NCI-H1092 treated with DMSO at 0.1 percent for 48 hours (cell line): ENCODE measurements at places on chromosomes 16 and 17.

GRCh38 chr16:66899310-66899944 lies 19.1 kb downstream of the PDP2 start:
- peak; percentile 40 for DNase-seq

DNA sequence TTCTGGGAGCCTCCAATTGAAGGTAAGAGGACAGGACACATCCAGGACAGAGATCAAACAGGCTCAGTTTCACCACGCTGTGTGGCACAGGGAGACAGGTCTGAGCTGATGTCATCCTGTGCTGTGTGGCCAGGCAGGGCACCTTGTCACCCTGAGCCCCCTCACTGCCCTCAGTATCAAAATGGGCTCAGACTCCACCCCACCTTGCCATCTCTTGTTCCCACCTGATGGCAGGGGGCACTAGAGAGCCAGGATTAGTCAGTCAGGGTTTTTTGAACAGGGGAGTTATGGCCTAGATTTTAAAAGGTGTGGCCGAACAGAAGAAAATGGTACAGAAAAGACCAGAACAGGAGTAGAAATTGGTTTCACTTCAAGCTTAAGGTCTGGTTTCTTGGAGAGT lies 2.6 kb downstream of the KAT2A start:
- DNase-seq = peak; percentile 4

- DNase-seq = no peak
Measured at GRCh38 chr16:66131156-66131807, 235.2 kb upstream of the CDH5 start.

GRCh38 chr16:23768581-23768980 lies 13.8 kb downstream of the CHP2 start:
- DNase-seq = no peak

DNA sequence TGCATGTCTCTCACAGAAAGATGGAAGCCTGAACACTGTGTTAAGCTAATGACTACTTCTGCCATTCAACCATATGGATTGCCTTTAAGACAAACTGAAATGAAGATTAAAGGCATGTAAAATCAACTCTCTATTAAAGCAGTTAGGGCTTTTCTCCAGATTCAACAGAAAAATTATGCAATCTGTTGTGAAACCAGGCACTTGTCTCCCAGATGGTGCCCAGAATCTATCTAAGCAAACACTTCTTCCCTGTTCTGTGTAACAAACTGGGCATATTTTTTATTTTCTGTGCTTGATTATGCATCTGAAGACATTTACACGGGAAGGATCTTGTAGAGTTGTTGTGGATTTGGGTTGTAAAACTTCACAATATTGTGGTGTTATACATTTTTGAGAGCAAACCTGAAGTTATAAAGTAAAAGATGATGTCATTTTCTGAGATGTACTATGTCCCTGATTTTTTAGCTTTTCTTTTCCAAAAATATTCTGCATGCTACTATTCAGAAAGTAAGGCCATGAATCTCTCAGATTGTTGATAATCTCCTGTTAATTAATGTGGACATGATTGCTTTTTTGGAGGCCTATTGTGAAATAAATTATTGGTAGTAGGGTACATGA lies 1550.3 kb downstream of the CDH8 start:
- no peak for DNase-seq

DNA sequence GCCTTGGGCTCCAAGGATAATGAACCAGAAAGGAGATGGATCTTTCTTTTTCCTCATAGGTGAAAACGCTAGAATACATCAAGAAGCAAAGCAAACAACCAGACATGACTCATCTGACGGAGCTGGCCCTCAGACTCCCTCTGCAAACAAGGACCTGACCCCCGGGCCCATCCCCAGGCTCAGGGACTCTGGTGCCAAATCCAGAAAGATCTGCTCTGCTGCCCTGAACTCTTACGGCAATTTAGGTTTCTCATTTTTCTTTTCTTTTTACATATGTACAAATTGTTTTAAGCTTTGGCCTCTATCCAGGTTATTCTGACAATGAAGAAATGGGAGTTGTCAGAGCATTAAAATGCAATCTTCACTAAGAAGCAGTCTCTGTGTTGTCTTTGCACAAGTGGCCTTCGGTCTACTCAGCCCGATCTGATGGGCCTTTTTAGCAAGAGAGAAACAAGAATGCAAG lies 17.7 kb downstream of the KNOP1 start:
- peak; percentile 35 for DNase-seq

- no peak for DNase-seq
Measured at GRCh38 chr16:17026600-17027242, 444.0 kb downstream of the XYLT1 start.

DNA sequence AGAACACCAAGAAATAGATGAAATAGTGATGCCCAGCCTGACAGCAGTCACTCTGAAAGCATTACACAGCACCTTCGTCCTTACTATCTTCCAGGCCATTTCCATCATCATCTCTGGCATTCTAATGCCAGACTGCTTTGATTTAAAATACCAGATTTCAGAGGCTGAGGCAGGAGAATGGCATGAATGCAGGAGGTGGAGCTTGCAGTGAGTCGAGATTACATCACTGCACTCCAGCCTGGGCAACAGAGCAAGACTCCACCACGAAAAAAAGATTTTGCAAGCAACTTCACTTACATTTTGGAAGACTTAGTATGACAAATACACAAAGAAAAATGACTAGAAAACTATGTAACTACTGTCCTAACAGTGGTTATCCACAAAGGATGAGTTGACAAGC lies 244.0 kb downstream of the CPPED1 start:
- no peak for DNase-seq

DNA sequence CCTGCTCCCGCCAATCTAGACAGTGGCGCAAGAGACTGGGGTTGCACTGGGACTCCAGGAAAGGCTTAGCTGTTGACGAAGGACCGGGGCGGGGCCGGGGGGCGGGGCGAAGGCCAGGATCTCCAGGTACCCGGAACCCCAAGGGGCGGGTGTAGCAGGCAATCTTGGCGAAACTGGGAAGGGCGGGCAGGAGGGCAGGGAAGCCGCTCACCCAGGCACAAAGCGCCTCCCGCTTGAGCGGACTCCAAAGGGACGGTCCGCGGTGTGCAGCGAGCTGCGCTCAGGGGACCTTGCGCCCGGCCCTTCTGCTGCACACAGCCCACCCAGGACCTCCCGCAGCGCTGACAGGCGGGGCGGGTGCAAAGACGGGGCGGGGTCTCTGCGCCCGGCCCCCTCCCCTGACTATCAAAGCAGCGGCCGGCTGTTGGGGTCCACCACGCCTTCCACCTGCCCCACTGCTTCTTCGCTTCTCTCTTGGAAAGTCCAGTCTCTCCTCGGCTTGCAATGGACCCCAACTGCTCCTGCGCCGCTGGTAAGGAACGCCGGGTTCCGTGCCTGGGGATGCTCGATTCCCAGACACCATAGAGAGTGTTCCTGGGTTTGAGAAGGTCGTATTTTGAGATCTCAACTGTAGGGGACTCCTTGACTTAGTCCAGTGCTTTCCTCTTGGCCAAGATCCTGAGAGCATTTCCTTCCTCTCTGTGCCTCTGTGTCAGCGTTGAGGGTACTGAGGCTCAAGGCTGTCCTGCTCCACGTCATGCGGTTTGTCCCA lies at the start of gene MT1F:
Gene MT1F (plus strand): TSS at position 405 of the 772 bp plus-strand sequence. CDS start 100 bp downstream, at position 505.
- DNase-seq = peak; percentile 3

GRCh38 chr17:82112914-82113311 lies 14.9 kb upstream of the FASN start:
- no peak for DNase-seq

- DNase-seq = no peak
Measured at GRCh38 chr16:75794426-75794825, 68.1 kb upstream of the CPHXL start.

DNA sequence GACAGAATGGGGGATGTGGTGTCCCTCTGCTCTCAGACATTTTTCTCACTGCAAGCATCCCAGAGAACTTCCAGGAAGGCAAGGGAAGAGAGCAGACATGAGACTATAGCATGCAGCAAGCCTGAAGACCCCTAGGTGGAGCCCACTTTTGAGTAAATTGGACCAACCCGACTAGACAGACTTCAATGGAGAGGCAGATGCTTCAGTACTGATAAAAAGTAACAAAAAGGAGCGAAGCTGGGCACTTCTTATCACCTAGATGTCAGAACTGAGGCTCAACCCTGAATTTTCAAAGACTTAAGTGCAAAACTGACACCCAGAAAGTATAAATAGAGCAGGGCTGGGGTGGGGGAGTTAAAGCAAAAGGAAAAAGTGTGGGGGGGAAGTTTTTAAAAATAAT lies 130.8 kb downstream of the PMP22 start:
- no peak for DNase-seq

DNA sequence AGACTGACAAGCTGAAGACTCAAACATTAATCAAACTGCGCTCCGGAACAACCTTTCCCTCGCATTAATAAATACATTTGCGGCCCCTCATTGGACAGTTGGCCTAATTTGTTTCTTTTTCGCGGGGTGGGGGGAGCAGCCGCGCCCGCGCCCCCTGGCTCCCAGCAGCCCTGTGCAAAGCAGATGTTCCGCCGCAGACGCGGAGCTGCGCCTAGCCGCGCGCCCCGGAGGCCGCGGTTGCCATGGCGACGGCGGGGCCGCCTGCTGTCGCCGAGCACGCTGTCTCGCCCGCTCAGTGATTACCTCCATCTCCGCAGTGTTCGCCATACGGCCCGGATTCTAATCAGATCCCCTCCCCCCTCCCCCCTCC lies 25.5 kb downstream of the COPZ2 start:
- DNase-seq = peak; percentile 91

DNA sequence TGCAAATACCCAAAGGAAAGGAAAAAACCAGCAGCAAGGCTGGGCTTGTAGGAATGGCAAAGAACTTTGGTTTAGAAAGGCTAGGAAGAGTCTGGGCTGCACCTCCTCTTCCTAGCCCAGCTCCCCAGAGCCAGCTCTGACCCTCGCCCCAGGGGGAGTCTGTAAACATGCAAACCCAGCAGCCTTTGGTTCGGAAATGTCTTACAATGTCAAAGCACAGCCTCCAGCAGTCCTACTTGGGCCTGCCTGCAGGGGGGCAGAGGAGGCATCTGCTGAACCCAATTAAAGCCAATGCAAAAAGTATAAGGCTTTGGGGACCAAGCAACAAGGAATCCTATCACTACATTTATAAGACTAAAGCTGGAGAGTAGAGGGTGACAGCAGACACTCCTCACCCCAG lies 5.0 kb upstream of the FTSJ3 start:
- DNase-seq = no peak

- DNase-seq = no peak
Measured at GRCh38 chr16:22357635-22357971, 16.8 kb downstream of the CDR2 start.

GRCh38 chr17:59746849-59747445 lies 39.5 kb downstream of the VMP1 start:
- DNase-seq = peak; percentile 10

- no peak for DNase-seq
Measured at GRCh38 chr16:143456-143855, 5.0 kb upstream of the NPRL3 start.

- no peak for DNase-seq
Measured at GRCh38 chr17:21029036-21029435, 13.8 kb downstream of the USP22 start.

GRCh38 chr17:15287538-15288267 lies 22.6 kb upstream of the PMP22 start:
- no peak for DNase-seq

- no peak for DNase-seq
Measured at GRCh38 chr17:14427900-14428647, 127.2 kb downstream of the HS3ST3B1 start.

DNA sequence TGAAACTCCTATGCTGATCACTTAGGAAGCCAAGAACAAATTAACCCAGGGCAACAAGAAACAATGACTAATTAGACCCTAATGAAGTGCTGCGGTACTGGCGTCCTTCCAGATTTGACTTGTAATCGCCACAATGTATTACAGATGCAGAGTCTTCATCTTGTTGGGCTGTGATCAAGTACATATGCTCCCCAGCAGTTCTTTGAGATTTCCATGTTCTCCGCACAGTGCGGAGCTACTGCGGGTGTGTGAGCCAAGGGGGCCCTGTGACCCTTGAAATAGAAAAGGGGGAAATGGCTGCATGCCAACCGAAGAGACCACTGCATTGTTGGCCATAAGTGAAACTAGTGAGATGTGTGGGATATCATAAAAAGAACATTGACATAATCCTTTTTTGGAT lies 469.9 kb downstream of the MAF start:
- DNase-seq = no peak

- no peak for DNase-seq
Measured at GRCh38 chr17:9537177-9537776, 38.3 kb downstream of the STX8 start.

DNA sequence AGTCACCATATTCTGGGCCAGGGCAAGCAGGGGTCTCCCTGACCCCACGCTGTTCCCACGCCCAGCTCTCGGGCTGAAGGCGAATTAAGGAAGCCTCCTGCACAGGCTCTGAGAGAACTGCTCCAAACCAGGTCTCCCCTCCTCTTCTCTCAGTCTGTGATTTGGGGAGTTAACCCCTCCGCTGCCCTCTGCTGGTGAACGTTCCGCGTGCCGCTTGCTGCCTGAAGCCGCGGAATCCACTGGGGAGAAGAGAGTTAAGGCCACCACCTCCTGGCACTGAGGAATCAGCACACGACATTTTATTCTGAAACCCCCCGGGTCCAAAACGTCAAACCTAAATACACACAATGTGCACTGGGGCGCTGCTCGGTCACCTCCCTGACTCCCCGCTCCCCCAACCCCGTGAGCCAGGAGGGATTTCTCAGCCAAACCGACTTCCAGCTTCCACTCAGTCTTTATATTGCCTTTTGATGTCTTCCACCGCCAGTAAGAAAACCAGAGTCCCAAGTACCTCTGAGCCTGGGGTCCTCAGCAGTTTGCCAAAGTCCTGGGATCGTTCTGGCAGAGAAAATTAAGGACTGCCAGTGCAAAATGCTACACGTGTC lies 54.4 kb upstream of the RCVRN start:
- no peak for DNase-seq

DNA sequence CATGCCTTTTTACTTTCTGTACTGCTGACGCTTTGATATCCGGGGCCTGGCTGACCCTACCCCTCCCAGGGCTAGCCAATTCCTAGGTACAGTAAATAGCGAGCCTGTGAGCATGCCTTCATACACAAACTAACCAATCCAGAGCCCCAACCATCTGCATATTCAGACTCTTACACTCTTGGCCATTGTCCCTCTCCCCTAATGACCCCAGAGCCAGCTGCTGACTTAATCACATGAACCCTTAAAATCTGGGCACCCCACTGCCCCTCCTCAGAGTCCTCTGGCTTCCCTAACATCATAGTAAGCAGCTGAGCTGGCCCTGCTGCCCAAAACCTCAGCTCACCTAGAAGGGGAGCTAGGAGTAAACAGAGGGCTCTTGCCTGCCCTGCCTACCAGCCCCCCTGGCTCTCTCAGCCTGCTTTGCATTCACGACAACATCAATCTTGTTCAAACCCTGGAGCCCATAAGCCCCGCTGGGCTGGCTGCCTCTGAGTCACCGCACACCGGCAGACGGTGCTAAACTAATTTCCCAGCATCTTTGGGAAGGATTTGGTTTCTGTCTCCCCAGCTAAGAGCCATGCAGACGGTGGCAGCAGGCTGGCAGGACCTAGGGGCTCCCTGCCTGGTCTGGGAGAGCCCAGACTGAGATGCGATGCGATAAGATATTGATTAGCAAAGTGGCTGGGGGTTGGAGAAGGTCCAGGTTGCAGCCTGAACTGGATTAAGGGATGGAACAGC lies 63.2 kb downstream of the CLEC19A start:
- DNase-seq = peak; percentile 54
